8988T (cell line): ENCODE measurements at places on chromosomes 1 and 21.

DNA sequence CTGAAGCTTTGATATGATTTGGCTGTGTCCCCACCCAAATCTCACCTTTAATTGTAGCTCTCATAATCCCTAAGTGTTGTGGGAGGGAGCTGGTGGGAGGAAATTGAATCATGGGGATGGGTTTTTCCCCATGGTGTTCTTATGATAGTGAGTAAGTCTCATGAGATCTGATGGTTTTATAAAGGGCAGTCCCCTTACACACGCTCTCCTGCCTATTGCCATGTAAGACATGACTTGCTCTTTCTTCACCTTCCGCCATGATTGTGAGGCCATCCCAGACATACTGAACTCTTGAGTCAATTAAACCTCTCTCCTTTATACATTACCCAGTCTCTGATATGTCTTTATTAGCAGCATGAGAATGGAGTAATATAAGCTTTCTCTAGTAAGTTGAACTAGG lies 261.9 kb downstream of the HLX start:
- no peak for DNase-seq

DNA sequence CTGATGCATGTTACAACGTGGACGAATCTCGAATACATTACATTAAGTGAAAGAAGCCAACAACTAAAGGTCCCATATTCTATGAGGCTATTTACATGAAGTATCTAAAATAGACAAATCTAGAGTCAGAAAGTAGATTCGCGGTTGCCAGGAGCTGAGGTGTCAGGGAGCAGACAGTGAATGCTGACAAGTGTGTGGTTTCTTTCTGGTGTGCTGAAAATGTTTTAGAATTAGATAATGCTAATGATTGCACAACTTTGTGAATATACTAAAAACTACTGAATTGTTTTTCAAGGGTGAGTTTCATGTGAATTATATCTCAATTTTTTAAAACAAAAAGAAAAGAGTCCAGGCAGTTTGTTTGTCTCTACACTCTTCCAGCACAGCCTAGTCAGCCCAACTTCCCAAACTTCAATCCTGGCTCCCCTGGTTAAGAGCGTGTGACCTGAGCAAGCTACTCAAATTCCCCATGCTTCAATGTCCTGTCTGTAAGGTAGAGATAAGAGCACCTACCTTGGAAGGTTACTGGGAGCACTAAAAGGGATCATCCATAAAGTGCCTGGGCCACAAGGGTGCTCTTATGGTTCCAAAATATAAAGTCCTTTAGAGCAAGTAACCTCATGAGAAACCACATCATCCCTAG lies 20.9 kb downstream of the HLCS start:
- no peak for DNase-seq

GRCh38 chr1:215022741-215023141 lies 59.8 kb upstream of the KCNK2 start:
- DNase-seq: no peak

DNA sequence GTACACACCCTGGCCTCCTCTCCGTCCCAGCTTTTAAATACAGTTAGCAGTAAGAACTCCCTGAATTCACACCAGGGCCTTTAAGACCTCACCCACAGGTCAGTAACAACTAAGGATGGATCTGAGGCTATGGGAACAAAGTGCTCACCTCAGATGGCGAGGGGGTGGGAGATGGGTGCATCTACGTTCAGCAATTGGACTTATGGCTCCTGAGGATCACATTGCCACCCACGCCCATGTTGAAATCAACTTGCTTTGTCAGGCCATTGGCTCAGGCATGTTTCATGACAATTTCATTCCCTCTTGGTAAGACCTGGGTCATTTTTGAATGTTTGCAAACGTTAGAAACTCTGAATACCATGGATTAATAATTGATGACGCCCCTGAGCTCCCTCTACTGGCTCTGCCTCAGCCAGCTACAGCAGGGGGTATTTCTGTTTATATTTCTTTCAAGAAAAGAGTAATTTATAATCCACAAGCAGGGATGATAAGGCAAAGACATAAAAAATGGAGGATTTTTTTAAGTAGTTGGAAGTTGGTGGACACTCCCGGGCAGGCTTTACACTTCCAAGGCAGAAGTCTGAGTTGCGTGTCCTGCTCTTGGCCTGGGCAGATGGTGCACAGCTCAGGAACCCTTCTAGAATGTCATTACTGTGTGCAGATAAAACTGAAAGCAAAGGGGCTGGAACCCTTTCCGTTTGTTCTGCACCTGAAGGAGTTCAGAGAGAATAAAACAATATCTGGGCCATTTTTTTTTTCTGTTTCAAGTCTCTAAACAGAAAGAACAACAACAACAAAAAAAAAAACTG lies 13.7 kb upstream of the LBR start:
- DNase-seq: no peak

DNA sequence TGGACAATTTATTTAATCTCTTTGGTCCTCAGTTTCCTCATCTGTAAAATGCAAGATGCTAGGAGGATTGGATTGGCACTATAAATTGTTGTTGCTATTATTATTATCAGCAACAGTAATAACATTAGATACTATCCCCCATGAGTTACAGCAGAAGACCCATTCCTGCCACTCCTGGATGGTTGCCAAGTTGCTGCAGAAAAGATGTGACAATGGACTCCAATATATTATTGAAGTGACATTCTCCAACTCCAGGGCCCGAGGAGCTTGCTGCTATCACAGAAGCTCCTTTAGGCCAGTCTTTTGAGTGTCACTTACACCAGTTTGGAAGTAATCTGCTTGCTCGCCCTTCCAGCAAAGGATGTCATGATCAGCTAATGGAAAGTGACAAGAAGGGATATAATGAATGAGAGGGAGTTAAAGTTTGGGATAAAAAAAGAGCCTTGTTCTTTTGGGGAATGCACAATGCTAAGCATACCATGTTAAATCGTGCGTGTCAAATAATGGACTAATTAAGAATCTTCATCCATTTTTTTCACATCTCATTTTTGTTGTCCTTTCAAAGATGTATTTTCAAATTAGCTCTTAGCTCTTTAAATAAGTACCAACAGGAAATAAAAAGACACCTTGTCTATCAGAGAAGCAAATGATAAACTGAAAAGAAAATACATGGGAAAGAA lies 19.5 kb upstream of the PROX1 start:
- no peak for DNase-seq

DNA sequence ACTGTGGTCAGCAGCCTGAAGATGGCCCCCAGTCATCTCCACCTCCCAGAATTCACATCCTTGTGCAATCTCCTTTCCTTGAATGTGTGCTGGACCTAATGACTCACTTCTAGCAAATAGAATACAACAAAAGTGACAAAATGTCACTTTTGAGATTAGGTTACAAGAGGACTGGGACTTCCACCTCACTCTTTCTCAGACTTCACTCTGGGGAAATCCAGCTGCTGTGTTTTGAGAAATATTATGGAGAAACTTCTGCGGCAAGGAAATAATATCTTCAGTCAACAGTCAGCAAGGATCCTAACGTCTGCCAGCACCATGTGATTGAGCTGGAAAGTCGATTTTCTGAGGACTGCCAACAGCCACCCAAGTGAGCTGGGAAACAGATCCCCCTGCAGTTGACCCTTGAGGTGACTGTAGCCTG lies 70.5 kb upstream of the GADD45A start:
- DNase-seq: no peak

DNA sequence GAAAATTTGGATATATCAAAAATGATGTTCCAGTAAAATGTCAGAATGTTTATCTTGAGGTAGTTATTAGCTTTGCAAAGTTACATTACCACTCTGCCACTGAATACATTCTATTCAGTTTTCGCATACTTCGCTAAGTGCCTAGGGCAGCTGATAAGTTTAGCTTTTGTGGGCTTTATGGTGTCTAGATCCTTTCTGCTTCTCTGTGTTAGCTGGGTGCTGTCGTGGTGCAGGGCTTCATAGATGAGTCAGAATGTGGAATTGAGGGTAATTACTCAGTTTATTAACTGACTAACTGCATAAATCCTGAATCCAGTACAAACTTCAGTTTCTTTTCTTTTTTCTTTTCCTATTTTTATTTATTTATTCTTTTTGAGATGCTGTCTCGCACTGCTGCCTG lies 21.5 kb downstream of the NCAM2 start:
- DNase-seq: no peak

DNA sequence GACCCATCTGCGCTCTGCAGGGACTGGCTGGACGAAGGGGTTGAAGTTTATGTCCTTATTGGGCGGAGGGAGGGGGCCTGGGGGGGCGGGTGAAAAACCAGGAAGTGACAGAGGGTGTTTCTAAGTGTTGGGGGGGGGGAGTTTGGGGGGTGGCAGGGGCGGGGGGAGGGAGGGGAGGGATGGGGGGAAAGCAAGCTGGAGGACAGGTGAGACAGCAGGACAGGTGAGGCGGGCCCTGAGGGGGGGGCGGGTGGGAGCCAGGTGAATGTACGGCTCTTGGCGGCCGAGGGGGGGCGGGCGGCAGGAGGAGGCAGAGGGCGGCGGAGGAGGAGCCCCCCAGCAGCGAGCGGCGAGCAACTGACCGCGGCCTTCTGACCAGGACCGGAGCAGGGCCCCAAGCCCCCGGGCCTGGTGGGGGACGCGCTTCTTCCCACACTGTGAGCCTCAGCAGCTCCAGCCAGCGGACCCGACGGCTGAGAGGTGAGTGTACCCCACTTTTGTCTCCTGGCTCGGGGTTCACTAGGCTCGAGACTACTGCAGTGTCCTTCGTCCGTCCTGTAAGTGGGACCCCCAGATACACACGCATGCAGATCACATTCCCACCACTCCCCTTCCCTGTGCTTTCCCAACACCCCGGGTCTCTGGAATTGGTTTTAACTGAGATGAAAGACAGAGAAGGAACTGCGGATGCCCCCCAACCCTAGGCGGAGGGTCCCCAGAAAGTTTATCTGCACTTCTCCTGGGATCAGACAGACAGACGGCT lies at the start of gene ZBTB7B:
Gene ZBTB7B (plus strand): TSS at position 339 of the 763 bp plus-strand sequence. CDS start 11,859 bp downstream, outside the sequence.
- no peak for DNase-seq

DNA sequence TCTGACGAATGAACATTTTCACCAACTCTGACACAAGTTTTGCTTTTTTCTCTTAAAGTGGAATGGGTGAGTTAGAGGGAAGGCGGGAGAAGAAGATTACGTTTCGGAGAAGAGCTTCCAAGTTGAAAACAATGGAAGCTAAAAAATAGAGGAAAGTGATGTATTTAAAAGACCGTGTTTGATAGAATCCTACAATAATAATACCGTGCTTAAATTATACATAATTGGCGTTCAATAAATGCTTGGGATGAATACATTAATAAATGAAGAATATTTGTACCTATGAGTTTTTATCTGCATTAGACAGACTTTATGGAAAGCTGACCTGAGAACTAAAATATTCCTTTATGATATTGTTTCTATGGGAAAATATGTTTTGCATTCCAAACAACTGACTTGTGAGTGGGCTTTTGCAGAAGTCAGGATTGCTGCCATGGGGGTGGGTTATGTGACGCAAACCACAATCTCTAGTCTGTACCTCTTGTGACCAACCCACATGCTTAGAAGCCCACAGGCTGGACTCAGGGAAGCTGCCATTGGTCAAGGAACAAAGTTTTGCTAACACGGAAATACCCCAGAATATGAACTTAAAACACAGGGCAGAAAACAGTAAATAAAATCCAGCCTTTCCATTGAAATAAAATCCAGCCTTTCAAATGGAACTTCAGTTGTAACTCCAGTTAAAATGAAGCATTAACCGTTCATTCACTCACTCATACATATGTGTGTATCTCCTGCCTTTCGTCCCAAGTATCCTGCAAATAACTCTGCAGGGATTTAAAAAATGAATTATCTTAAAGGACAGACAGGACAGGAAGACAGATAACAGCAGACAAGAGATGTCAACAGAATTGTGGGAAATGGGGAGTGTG lies 21.3 kb upstream of the ATF3 start:
- no peak for DNase-seq

DNA sequence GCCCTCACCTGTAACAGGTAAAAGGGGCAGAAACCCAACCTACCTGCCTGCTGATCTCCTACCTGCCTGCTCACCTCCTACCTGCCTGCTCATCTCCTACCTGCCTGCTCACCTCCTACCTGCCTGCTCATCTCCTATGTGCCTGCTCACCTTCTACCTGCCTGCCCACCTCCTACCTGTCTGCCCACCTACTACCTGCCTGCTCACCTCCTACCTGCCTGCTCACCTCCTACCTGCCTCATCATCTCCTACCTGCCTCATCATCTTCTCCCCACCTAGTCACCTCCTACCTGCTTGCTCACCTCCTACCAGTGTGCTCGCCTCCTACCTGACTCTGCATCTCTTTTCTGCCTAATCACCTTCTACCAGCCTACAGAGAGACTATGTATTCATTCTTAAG lies 452.9 kb downstream of the MATN1 start:
- DNase-seq: no peak

DNA sequence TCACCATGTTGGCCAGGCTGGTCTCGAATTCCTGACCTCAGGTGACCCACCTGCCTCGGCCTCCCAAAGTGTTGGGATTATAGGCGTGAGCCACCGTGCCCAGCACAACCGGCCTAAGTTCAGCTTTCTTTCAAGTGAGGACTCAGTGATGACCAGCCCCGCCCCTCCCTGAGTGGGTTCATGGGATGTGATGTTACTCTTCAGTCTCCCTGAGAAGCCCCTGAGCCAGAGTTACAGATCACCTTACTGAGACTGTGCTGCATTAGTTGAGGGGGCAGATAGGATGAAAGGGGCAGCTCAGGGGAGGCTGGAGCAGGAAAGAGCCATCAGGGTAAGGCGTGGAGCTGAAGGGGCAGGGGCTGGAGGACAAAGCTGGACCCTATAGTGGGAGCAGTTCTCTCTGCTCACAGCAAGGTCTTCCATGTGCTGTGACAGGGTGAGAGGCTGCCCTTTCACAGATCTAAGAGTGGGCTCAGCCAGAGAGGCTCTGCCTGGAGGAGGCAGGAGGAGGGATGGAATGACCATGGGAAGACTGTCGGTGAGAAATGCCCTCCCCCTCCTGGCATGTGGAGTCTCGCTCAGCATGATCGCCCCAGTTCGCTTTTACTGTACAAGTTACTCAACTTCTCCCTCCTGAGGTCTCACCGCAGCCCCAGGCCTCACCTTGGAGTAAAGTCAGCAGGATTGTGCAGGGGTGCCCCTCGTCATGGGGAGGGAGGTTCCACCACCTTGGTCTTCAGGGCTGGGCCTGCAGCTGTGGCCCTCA lies 13.4 kb downstream of the SH2D2A start:
- DNase-seq: no peak
